NCI-H774 (cell line): ENCODE measurements at places on chromosomes 7 and 10.

DNA sequence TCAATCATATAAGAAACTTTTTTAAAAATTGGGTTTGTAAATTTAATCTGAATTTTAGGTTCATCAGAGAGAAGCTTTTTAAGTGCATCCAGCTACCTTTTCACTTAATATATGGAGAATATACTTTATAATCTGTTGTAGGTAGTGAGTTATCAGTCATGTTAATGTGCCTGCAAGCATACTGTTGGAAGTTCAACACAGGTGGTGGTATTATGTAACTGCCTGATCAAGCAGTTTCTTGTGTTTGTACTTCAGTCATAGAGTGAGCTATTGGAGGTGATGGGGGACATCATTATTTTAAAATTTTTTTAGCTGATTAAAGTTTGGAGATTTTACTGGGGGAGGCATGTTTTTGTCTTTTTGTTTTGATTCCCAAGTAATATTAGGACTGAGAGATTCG lies 2.5 kb downstream of the TNKS2 start:
- no peak for DNase-seq

DNA sequence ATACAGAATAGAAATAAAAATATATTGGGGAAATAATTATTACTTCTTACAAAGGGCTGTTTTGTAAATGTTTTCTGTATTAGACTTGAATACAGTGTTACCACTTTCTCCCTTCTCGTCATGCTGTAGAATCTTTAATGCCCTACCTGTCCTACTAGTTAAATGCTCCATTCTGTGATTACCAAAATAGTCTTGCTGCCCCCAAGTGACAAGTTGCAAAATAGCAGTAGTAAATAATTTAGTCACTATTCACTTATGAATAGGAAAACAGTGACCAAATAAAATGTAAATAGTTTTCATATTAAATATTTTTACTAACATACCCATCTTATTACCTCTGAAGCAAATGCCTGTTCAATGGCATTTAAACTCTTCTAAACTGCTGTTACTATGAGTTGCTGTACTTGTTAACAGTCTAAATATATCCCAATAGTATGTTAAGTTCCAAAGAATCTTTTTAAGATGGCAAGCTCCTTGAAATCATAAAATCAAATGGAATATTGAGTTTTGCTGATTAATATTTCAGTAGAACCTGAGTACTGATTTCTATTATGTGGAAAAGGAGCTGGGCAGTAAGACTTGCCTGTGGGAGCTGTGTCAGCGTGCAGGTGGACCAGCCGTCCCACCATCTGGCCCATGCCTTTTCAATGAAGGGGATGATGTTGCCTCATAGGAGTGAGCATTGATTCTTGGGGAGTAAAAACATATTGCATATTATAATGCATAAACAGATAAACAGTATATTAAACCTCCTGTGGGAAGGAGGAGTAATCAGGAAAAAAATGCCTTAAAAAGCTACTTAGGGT lies 18.1 kb upstream of the OIT3 start:
- peak; percentile 3 for DNase-seq

DNA sequence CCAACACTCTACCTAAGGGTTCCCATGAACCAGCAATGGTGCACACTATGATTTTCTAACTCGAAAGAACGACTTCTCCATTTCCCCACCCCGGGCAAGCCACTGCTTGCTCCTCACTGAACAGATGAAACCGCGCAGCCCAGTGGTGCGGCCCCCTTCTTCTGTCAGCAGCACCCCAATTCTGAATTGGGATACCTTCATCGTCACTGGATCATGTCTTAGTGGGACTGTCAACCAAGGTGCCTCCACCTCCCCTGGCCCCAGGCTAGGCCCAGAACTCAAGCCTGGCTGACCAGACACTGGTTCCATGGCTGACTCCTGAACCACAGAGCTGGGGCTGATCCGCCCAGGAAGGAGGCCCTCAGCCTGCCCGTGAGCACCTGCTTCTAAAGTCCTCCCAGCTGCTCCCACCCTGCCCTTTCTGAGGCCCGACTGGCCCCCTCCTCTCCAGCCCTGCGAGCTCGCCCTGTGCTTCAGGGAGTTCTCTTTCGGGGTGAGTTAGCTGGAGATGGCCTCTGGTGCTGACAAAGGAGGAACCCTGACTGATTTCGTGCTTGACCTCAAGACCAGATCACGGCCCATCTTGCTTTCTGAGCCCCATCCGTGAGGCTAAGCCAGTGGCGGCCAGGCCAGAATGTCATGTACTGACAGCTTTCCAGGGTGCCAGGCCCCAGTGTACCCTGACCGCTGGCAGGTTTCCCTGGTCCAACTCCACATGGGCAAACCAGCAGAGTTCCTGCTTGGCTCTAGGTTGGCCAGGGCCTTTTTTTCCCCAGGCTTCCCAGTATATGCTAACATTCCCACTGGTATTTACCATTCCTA lies 44.5 kb downstream of the FAM53B start:
- DNase-seq: no peak

DNA sequence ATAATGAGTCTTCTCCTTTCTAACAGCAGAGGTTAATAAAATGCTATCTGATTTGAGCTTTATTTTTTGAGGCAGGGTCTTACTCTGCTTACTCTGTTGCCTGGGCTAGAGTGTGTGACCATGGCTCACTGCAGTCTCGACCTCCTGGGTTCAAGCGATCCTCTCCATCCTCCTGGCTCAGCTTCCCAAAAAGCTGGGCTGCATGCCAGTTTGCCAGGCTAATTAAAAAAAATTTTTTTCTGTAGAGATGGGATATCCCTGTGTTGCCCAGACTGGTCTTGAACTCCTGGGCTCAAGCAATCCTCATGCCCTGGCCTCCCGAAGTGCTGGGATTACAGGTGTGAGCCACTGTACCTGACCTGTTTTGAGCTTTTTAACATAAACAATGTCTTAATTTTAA lies 56.7 kb downstream of the SCD start:
- no peak for DNase-seq

- DNase-seq: no peak
These were observed 638.1 kb upstream of the CNTNAP2 start for GRCh38 chr7:145478541-145478940.

GRCh38 chr7:39212876-39213275 lies 235.2 kb downstream of the POU6F2 start:
- no peak for DNase-seq

GRCh38 chr10:3972460-3973301 lies 187.7 kb upstream of the KLF6 start:
- no peak for DNase-seq

GRCh38 chr10:124625831-124626238 lies 118.3 kb downstream of the FAM53B start:
- no peak for DNase-seq

DNA sequence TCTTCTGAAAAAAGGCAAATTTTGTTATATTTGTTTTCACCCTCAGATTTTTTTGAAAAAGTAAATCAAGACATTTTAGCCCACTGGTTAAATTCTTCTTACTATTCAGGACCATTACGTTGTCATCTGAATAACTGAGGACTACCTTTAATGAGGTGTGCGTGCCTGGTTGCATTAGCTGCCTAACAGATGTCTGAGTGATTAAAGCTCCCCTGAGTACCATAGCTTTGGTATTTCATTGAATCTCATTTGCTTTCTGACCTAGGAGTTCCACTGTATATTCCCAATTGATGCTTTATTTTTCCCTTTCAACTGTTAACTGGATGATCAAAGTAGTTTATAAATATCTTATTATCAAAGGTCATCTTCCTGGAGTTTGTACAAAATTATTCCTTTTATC lies 410.0 kb upstream of the SEMA3D start:
- DNase-seq: no peak

- no peak for DNase-seq
These were observed 81.3 kb downstream of the VWDE start for GRCh38 chr7:12322284-12322902.

- DNase-seq: no peak
These were observed 19.8 kb downstream of the CCNY start for GRCh38 chr10:35355971-35356724.

DNA sequence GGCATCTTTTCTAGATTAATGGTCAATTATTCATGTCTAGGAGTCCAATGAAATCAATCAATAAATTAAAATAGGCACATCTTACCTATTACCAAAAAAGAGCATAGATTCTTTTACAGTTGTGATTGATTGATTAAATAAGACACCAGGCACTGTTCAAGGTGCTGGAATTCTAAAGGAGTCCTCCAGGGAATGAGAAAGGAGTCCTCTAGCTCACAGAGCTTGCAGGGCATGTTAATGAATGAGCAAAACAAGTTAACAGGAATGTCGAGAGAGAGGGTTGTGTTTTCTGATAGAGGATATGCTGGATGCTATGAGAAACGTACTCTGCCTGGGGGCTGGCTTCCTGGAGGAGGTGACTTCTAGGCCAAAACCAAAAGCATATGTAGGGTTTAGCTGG lies 191.4 kb downstream of the BMPER start:
- no peak for DNase-seq

DNA sequence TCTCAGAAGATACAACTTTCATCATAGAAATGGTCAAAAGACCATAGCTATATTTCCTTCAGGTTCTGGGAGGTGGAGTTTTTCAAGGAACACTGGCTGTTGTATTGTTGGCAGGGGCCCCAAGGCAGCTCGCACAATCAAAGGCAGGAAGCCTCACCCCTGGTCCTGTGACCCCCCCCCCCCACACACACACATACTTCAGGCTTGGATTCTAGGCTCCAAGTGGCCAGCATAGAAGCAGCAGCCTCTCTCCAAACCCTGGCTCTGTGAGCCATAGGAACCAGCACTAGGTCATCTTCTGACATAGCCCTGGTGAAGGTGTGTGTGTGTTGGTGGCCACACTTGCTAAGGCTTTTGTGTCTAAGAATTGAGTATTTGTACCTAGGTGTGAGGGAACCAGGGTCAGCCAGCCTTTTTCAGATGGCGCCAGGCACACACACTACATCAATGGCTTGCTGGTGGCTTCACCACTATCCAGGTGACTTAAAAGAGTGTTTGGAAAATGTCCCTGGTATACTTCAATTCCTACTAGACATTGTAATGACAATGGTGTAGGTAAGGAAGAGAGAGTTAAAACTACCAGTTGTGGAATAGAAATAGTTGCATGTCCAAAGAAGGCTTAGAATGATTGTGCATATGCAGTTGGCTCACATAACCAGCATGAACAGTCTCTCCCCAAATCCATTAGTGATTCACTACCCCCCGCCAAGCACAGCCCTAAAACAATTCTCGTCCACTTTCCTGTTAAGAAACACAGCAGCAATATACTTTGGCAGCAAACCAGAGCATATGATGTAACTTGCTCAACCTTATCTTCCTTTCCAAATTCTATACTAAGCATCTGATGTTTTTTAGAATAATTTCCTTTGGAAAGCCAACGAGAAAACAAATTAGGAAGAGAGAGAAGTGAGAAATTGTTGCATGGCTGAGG lies 91.3 kb downstream of the AVL9 start:
- DNase-seq: no peak
